ENCODE measurements at places on chromosomes 3 and 15.

GRCh38 chr3:20256144-20256543 lies 70.1 kb upstream of the SGO1 start:
- no peak for DNase-seq

GRCh38 chr15:88419830-88420229 lies 47.4 kb downstream of the MRPL46 start:
- no peak for DNase-seq

- DNase-seq, result no peak
Observed at GRCh38 chr3:103818800-103819199, 1384.0 kb downstream of the ZPLD1 start.

- DNase-seq, result no peak
Observed at GRCh38 chr3:63706321-63707085, 54.0 kb downstream of the SNTN start.

DNA sequence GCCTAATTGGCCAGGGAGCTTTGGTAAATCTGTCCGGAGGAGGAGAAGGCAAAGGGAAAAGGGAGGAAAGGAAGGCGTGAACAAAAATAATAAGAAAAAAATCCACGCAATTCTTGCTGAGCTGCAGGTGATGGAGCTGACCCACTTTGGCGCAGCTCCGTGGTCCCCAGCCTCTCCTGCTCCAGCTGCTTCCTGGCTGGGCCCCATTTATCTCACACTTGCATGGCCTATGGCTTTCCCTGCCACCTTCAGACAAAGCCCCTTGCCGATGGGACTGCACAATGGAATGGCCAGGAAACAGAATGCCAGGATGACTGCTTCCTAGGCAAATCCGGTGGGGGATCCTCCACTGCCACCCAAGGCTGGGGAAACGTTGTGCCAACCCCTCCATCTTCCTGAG lies 6.9 kb downstream of the INSYN1 start:
- DNase-seq, result no peak

DNA sequence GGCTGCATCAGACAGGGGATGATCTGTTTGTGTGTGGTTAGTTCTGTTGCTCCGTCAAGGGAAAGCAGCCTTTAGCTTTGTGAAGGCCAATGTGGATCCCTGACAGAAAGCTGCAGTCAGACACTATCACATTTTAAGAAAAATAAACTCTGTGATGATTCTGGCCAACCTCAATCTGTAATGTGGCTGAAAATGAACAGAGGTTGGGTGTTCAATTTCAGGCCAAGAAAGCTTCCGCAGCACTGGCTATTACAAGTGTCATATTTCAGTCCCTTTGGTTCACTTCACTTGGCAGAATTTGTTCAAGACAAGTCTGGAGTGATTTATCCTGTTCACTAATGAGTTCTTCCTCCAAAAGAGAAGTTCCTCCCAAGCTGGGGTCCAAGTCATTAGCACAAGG lies 571.8 kb upstream of the IL12A start:
- no peak for DNase-seq

- no peak for DNase-seq
Observed at GRCh38 chr15:77649017-77649416, 16.3 kb upstream of the LINGO1 start.

- DNase-seq, result no peak
Observed at GRCh38 chr3:102979682-102980354, 545.0 kb downstream of the ZPLD1 start.

- DNase-seq, result no peak
Observed at GRCh38 chr3:170419557-170420087, 954 bp downstream of the CLDN11 start.

DNA sequence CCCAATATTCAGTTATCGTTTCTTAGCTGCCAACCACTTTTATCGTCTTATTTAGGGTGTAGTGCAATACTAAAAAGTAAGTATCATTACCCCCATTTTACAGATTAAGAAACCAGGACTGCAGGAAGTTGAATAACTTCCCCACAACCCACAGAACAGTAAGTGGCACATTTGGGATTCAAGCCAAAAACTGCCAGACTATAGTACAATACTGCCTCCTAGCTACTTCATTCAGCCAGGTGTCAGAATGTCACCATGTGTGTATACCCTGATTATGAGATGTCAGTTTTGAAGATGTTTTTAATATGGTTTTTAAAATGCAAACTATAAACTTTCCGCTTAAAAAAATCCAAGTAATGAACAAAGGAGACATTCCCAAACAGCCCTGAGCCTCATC lies 74.2 kb upstream of the PROK2 start:
- no peak for DNase-seq

DNA sequence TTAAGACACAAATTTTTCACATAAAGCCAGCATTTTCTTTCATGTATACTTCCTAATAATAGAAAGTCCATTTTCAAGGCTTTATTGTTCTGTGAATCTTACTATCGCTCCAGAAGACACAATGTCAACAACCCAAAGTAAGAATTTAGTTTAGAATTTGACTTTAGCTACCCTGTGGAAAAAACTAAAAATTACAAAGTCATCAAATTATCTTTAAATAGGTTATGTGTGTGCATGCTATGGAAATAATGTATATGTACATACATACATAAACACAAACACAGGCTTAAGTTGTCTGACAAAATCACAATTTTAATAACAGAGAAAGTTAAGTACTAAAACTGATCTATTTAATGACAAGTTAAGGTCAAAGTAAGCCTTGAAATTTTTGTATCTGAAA lies 20.2 kb upstream of the XXYLT1 start:
- DNase-seq, result no peak

DNA sequence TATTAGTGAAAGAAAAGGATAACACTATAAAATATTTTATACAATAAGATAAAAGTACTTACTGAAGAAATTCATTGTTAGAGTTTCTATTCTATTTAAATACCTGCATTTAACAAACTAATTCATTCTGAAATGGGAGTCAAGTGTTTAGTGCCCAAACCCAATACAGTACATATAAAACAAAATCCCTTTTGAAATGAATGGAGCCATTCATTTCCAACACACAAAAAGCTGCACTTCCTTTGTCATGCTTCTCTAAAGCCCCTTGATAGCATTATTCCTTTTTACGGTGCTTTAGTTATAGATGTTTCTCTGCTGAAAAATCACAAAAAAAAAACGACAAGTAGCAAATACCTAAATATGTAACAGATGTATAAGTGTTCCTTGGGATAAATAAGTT lies 596.3 kb downstream of the ZIC1 start:
- no peak for DNase-seq

DNA sequence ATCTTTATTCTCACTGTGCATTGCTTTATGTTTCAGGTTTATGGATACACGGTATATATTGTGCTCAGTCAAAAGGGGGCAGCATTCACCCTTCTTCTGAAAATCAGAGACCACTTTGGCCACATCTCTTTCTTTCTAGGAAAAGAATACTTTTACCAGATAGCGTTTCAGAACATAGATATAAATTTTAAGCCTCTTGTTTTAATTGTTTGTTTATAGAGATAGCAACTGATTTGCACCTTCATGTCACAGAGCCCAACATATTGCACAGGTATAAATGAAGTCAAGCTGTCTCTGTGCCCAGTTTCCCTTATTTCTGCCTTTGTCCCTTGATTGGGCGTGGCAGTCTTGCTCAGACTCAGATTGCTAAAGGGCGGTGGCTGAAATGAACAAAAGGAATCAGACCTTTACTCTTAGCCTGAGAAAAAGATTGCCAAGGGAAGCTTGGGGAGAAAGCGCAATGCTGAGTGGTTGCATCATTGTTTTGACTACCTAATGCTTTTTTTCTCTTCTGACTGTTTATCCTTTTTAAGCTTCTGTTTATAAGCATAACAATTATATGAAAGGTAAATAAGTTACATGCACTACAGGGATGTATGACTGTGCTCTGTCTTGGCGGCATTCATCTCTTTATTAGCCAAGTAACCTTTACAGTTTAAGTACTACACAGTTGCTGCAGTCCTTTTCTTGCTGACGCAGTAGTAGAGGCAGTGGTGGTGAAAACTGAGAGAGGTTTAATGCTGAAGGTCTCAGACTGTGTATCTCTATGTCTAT lies 70.8 kb upstream of the ZBTB20 start:
- no peak for DNase-seq

- no peak for DNase-seq
Observed at GRCh38 chr3:33134026-33134625, 20.3 kb downstream of the CRTAP start.

DNA sequence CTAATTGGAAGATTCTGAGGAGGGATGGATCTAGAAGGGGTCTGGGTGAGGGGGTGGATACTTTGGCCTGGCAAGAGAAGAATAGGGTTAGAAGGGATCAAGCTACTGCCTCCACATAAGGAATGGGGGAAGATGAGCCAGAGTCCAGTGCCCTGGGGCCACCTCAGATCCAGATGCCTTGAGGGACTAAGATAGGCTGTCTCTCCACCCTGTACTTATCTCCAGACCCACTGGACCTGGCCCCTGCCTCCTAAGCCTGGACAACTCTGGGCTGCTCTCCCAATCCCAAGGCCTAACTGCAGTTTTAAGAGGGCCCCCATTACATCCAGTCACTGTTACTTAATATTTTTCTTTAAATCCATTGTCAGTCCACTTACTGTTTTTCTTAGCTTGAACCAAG lies 2.0 kb downstream of the DVL3 start:
- no peak for DNase-seq

GRCh38 chr3:122789585-122790273 lies 3.9 kb downstream of the HSPBAP1 start:
- DNase-seq, result no peak

- DNase-seq, result no peak
Observed at GRCh38 chr3:138569090-138569489, 25.0 kb downstream of the CEP70 start.

DNA sequence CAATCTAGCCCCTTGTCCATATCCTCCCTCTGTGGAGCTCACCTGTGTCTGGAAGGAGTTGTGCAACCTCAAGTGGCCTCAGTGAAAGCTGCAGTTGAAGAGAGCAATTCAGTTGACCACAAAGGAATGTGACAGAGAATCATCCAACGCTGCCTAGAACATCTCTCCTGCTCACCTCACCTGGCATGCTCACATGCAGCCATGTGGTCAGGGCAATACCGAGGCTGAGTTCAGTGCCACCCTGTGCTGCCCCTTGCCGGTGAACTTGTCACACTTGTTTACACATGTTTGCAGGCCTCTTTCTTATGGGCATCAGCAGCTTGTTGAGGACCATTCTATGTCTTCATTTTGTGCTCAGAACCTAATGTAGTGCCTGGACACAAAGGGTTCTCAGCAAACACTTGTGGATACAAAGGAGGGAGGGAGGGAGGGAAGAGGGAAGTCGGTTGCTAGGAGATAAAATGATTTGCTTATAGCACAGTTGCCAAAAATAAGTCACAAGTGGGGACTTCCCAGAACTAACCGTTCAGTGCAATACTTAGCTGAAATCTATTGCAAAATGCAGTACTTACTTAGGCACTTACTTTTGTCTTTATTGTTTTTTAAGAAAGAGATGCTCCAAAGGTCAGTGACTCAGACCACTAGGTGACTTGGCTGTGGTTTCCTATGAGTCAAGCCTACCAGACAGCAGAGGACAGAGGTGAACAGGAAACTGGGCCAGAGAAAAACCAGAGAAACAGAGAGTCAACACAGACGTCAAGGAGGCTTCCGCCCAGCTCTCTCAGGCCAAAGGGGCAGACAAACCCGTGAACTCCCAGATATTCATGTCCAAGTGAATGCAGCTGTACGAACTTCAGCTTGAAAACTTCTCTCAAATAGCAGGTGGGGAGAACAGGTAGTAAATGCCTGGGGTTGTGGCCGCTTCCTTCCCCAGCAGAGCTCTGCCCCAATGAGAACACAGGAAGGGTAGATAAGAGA lies 227.8 kb upstream of the CTNNB1 start:
- no peak for DNase-seq

DNA sequence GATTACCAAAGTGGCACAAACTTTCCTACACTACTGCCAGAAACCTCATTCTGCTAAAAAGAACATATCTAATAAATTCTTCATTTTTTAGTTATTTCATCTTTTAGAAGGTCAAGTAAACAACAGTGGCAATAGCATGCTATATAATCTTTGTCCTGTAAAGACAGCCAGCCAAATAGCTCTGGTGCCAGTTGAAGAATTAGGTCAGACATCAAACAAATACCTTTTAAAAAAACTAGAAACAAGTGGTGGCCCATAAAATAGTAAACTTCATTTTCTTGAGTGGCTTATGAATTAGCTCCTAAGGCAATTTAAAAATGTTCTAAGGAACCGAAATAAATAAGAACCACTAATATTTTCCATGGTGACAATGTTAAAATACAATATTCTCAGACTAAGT lies 19.5 kb downstream of the CCDC14 start:
- DNase-seq, result no peak

DNA sequence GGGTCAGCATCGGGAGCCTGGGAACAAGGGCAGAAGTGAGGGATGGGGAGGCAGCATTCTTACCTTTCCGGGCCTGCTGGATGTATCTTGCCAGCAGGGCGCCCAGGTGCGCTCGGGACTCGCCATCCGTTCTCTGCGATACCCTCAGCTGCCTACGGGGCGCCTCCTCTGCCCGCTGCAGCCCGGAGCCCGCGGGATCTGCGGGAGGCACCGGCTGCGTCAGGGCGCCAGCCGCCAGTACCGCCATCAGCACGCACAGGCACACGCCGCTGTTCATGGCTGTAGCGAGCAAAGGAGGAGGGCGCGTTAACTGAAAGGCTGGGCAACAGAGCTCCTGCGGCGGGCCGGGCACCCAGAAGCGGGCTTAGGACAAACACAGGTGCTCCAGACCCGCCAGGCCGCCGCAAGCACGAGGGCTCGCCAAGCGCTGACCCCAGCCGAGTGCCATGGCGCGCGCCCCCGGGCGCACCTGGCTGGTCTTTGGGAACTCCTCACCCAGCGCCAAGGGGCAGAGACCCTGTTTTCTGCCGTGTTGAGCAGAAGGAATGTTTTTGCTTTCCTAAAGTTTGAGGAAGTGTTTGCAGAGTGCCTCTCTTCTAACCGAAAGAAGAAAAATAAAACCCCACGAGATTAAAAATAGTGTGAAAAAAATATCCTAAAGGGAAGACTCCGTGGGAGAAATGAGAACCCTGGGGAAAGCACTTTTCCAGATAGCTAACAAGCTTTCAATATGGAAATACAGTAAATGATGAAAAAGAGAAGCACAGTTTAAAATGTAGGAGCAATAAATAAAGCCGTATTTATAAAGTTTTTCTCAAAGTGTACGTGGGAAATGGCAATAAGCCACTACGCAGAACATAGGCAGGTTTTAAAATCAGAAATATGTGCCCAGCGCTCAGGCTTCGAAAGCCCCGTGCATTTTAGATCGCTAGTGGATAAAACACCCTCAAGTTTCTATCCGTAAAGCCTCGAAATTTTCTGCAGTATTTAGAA lies 2.3 kb downstream of the CCK start:
- DNase-seq, result no peak

GRCh38 chr15:80010131-80010673 lies 39.2 kb upstream of the BCL2A1 start:
- DNase-seq, result no peak

DNA sequence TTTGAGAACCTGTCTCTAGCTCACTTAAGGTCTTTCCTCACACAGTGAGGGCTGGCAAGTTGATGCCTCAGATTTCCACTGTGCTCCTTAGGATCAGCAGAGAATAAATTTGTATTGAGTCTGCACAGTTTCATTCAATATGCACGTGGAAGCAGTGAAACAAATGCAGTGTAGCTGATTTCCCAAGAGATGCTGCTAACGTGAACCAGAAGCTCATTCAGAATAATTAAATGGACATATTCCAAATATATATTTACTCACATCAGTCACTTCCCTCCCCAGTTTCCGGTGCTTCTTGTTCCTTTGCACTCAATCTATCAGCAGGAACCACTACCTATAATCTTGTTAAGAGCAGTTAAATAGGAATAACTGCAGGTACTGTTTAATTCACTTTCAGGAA lies 86.1 kb downstream of the UNC13C start:
- no peak for DNase-seq
